ENCODE measurements at places on chromosomes 3 and 15.

DNA sequence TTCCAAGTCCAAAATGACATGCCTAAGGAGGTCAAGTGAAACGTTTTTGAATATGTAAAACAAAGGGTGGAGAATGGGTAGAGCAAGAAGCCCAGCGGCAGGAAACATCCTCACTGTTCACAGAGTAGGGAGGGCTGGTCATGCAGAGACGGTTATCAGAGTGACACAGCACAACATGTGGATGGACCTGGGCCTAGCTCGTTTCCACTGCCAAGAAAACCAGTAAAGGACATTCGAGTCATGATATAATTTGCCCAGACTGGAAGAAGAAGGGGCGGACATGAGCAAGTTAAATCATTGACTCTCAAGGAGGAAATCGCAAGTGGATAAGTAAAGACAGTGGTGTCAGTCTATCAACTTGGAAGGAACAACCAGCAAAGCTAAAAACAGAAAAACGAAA, 89.3 kb downstream of the LRIG1 start:
- DNase-seq: no peak
- no peak overlapping the region for H3K4me3 ChIP-seq
- no peak overlapping the region for H3K27ac ChIP-seq

GRCh38 chr3:169297214-169297613, 366.3 kb downstream of the MECOM start:
- no peaks in the 10 kb centered on the region for H3K36me3 ChIP-seq
- H3K27me3 ChIP-seq: peaks cover 9% of the 10 kb centered on the region
- H3K4me3 ChIP-seq: no peak overlapping the region
- H3K27ac ChIP-seq: no peak overlapping the region

GRCh38 chr15:33586786-33587697, 276.3 kb downstream of the RYR3 start:
- no peaks in the 10 kb centered on the region for H3K36me3 ChIP-seq
- peaks cover 10% of the 10 kb centered on the region for H3K27me3 ChIP-seq
- H3K4me3 ChIP-seq: no peak overlapping the region
- DNase-seq: no peak
- no peak overlapping the region for H3K27ac ChIP-seq

GRCh38 chr3:25457671-25458419, 29.8 kb downstream of the RARB start:
- no peak for DNase-seq
- no peak overlapping the region for H3K4me3 ChIP-seq
- no peak overlapping the region for H3K27ac ChIP-seq
- no peaks in the 10 kb centered on the region for H3K27me3 ChIP-seq
- H3K36me3 ChIP-seq: no peaks in the 10 kb centered on the region

DNA sequence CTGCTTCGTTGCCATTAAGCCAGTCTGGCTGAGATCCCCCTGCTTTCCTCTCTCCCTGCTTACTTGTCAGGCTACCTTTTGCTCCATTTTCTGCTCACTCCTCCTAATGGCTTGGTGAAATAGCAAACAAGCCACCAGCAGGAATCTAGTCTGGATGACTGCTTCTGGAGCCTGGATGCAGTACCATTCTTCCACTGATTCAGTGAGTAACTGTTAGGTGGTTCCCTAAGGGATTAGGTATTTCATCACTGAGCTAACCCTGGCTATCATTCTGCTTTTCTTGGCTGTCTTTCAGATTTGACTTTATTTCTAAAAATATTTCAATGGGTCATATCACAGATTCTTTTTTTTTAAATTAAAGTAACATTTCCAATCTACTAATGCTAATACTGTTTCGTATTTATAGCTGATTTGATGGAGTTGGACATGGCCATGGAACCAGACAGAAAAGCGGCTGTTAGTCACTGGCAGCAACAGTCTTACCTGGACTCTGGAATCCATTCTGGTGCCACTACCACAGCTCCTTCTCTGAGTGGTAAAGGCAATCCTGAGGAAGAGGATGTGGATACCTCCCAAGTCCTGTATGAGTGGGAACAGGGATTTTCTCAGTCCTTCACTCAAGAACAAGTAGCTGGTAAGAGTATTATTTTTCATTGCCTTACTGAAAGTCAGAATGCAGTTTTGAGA, 25.0 kb downstream of the CTNNB1 start:
- H3K4me3 ChIP-seq: no peak overlapping the region
- DNase-seq: no peak
- H3K27me3 ChIP-seq: no peaks in the 10 kb centered on the region
- H3K36me3 ChIP-seq: peaks cover 57% of the 10 kb centered on the region

- DNase-seq: no peak
- H3K4me1 ChIP-seq: peaks cover 43% of the 10 kb centered on the region
- H3K36me3 ChIP-seq: peaks cover 27% of the 10 kb centered on the region
- peak overlapping the region; percentile 78 for H3K27ac ChIP-seq
Observed at GRCh38 chr15:64574301-64575017, 114.1 kb downstream of the ZNF609 start.

- H3K4me1 ChIP-seq: peaks cover 6% of the 10 kb centered on the region
- DNase-seq: no peak
- peaks cover 6% of the 10 kb centered on the region for H3K36me3 ChIP-seq
- no peak overlapping the region for H3K27ac ChIP-seq
- no peaks in the 10 kb centered on the region for H3K27me3 ChIP-seq
Observed at GRCh38 chr15:59191855-59192237, 14.8 kb upstream of the LDHAL6B start.

DNA sequence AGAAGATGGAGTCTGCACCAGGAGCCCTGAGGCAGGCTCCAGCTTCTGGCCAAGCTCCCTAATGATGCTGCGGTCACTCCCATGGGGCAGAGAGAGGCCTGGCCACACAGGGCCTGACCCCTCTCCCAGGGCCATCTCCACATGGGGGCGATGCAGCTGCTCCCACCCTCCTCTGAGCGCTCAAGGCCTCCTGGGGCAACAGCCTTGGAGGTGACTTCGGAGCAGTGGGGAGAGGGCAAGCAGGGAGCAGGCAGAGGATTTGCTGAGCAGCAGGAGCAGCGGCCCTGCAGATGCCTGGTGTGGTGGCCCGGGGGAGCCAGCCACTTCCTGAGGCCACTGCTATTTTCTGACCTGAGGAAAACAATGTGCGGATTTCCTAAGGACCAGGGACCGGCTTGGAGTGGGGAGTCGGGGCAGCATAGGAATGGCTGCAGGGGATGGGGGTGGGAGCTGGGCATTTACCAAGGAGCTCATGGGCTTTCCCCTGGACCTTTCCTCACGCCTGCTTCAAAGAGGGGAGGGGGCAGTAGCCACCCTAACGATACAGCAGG, 81.6 kb upstream of the RPL32 start:
- H3K4me1 ChIP-seq: no peaks in the 10 kb centered on the region
- DNase-seq: no peak
- H3K36me3 ChIP-seq: peaks cover 2% of the 10 kb centered on the region
- no peak overlapping the region for H3K4me3 ChIP-seq
- H3K27me3 ChIP-seq: no peaks in the 10 kb centered on the region

GRCh38 chr3:122825460-122825859, 30.6 kb downstream of the SLC49A4 start:
- H3K36me3 ChIP-seq: peaks cover 14% of the 10 kb centered on the region
- no peaks in the 10 kb centered on the region for H3K4me1 ChIP-seq
- H3K27ac ChIP-seq: no peak overlapping the region
- no peak for DNase-seq
- no peaks in the 10 kb centered on the region for H3K27me3 ChIP-seq

DNA sequence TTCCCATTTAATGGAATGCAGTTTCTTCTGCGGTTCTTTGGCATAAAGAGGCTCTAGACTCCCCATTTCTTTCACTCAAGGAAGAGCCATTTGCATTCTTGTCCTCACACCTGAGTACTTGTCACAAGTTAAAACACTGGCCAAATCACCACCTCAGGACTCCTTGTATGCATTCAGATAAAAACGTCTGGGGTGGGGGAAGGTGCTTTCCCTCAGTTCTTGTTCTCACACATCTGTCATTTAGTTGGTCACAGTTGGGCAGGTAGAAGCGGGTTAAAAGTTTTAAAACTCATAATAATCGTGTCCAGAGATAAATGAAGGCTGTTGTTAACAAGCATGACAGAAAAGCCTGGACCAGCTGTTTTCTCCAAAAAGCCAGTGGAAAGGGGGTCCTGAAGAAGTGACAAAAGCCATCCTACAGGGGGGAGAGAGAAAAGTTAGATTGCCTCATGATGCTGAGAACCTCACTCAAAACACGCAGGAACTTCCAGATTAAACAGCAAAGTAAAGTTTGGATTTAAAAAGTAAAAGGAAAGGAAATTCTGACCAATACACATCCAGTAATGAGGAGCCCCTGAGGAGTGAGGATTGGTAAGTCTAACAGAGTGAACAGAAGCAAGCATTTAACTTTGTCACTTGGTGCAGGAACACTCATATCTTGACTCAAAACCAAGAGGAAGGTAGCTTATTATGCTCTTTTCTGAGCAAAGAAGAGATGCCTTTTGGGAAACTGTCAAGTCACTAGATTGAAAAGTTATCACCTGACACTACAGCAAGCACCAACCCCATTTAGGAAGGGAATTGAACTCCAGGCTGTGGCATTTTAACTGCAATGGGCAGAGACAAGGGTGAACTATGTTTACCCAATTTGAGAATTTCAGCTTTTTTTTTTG, 2.8 kb downstream of the BCL2L10 start:
- no peaks in the 10 kb centered on the region for H3K4me1 ChIP-seq
- peaks cover 34% of the 10 kb centered on the region for H3K27me3 ChIP-seq
- no peak overlapping the region for H3K27ac ChIP-seq
- no peaks in the 10 kb centered on the region for H3K36me3 ChIP-seq

- no peaks in the 10 kb centered on the region for H3K4me1 ChIP-seq
- H3K27me3 ChIP-seq: peaks cover 7% of the 10 kb centered on the region
- DNase-seq: no peak
- H3K4me3 ChIP-seq: no peak overlapping the region
Observed at GRCh38 chr15:66072616-66073361, 180.8 kb downstream of the MEGF11 start.

GRCh38 chr15:80241508-80241907, 10.5 kb downstream of the CTXND1 start:
- peaks cover 16% of the 10 kb centered on the region for H3K27me3 ChIP-seq
- no peaks in the 10 kb centered on the region for H3K36me3 ChIP-seq
- DNase-seq: no peak
- H3K4me3 ChIP-seq: no peak overlapping the region
- no peaks in the 10 kb centered on the region for H3K4me1 ChIP-seq

DNA sequence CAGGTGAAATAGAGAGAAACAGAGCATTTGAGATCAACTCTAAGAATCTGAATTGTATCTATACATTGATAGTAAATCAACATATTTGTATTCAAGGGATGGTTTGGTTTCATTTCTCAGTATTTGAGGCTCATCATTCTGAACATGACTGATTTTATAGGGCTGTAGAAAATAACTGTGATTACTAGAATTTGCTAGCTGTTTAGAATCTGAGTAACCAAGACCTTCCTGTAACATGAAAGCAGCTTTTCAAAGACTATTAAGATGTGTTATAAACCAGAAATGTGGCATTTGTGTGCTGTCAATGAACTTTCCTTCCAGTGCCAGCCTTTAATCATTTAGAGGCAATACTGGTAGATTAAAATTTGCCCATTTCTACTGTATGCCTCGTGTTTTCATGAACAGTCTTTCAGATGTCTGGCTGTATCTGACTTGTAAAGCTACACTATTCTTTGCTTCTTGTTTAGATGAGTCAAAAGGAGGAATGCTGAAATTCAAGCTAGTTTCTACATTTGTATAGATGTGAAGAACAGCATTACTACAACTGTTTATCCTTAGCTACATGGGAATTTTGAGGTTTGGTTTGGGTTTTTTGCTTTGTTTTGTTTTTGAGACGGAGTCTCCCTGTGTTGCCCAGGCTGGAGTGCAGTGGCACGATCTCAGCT, 137.3 kb upstream of the BHLHE40 start:
- peak overlapping the region; percentile 98 for H3K27ac ChIP-seq
- H3K27me3 ChIP-seq: no peaks in the 10 kb centered on the region
- H3K4me3 ChIP-seq: no peak overlapping the region

- no peak for DNase-seq
- H3K4me1 ChIP-seq: no peaks in the 10 kb centered on the region
- H3K27me3 ChIP-seq: no peaks in the 10 kb centered on the region
- no peak overlapping the region for H3K27ac ChIP-seq
- H3K36me3 ChIP-seq: no peaks in the 10 kb centered on the region
Observed at GRCh38 chr3:176005564-176005963, 1146.4 kb downstream of the NAALADL2 start.

- H3K4me1 ChIP-seq: peaks cover 8% of the 10 kb centered on the region
- H3K27me3 ChIP-seq: peaks cover 31% of the 10 kb centered on the region
- H3K4me3 ChIP-seq: no peak overlapping the region
- no peak for DNase-seq
- H3K36me3 ChIP-seq: no peaks in the 10 kb centered on the region
- no peak overlapping the region for H3K27ac ChIP-seq
Observed at GRCh38 chr3:49134471-49135265, 1.8 kb upstream of the LAMB2 start.

GRCh38 chr15:30954674-30955073, 36.8 kb downstream of the MTMR10 start:
- DNase-seq: no peak
- no peak overlapping the region for H3K4me3 ChIP-seq
- H3K27ac ChIP-seq: no peak overlapping the region
- peaks cover 43% of the 10 kb centered on the region for H3K36me3 ChIP-seq
- no peaks in the 10 kb centered on the region for H3K27me3 ChIP-seq

- peak; percentile 81 for DNase-seq
- H3K4me3 ChIP-seq: no peak overlapping the region
- peaks cover 12% of the 10 kb centered on the region for H3K4me1 ChIP-seq
Observed at GRCh38 chr3:48435774-48436476, 4.0 kb downstream of the CCDC51 start.

DNA sequence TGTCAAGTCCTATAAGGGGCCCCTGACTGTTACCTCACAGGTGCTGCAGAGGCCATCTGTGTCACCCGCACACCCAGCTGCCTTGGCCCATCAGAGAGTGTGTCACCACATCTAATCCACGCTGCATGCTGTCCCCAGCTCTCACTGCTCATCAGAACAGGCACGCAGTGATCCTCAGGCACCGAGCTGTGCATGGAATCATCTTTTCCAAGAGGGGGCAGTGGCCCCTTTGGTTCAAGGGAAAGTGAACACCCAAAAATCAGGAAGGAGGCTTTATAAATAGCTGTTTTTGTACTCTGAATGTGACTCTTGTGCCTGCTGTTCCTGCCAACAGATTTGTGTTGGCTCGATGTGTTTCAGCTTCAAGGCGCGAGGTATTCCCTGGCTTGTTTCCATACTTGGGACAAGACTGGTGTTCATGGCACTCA, 110.3 kb upstream of the ETV5 start:
- no peak overlapping the region for H3K27ac ChIP-seq
- no peak for DNase-seq
- H3K36me3 ChIP-seq: no peaks in the 10 kb centered on the region
- peaks cover 11% of the 10 kb centered on the region for H3K4me1 ChIP-seq
- peaks cover 21% of the 10 kb centered on the region for H3K27me3 ChIP-seq

- H3K36me3 ChIP-seq: no peaks in the 10 kb centered on the region
- no peak overlapping the region for H3K27ac ChIP-seq
- no peak for DNase-seq
- H3K27me3 ChIP-seq: no peaks in the 10 kb centered on the region
- H3K4me1 ChIP-seq: peaks cover 3% of the 10 kb centered on the region
- no peak overlapping the region for H3K4me3 ChIP-seq
Observed at GRCh38 chr3:184082465-184082864, 14.4 kb upstream of the HTR3E start.

GRCh38 chr3:100833483-100833882, 124.2 kb downstream of the TFG start:
- peaks cover 4% of the 10 kb centered on the region for H3K4me1 ChIP-seq
- H3K27ac ChIP-seq: no peak overlapping the region
- H3K4me3 ChIP-seq: no peak overlapping the region
- peaks cover 33% of the 10 kb centered on the region for H3K27me3 ChIP-seq
- no peaks in the 10 kb centered on the region for H3K36me3 ChIP-seq

GRCh38 chr3:126543457-126544061, 15.2 kb downstream of the C3orf22 start:
- peaks cover 4% of the 10 kb centered on the region for H3K4me1 ChIP-seq
- DNase-seq: no peak
- H3K27ac ChIP-seq: no peak overlapping the region

GRCh38 chr3:103813955-103814354, 1379.1 kb downstream of the ZPLD1 start:
- no peak overlapping the region for H3K4me3 ChIP-seq
- no peak overlapping the region for H3K27ac ChIP-seq
- no peak for DNase-seq
- no peaks in the 10 kb centered on the region for H3K27me3 ChIP-seq
- no peaks in the 10 kb centered on the region for H3K4me1 ChIP-seq

Measured in activated naive CD8-positive, alpha-beta T cell treated with anti-CD3 and anti-CD28 coated beads for 36 hours (primary cell).